Cardiac muscle cell (in vitro differentiated cells and primary cell): ENCODE measurements at places on chromosomes 3 and 15. TPM values are rescaled to one million over a fixed set of nuclear protein-coding genes. Genes with fewer than 3 reads are reported as not detected.
A peak's percentile ranks its signal among the peaks of the same experiment; 100 is the strongest.

The SV2B gene
- total RNA-seq = 0.03 TPM in 1 of 2 replicates, not detected in the other

The GOLGA8S gene
- total RNA-seq = 0.04 TPM in 1 of 2 replicates, not detected in the other

GRCh38 chr3:141060327-141060726 is 9.2 kb downstream of the SPSB4 start:
- H3K4me3 ChIP-seq = no peak overlapping the region
- no peaks in the 10 kb centered on the region for H3K36me3 ChIP-seq

DNA sequence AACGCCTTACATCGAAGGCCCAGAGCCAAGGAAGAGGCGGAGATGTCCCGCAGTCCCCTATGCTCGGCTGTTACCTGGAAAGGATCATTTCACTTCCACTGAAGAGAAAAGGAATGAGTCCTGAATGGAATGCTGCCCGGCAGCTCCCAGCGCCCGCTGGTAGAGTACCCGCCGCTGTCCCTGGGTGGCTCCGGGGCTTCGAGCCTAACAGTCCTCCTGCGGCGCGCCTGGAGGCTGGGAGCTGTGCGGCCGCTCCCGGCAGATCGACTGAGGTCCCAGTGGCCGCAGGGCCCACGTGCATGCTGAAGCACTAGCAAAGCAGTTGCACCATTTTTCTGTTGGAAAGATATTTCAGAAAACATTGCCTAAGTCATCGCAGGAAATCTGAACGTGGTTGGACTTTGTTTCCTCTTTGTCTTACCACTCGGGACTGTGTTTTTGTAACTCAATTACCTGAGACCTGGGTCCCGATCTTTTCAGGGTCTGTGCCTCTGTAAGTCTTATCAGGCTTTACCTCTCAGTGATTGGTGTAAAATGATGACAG is 984 bp downstream of the RNU6-1 start:
- peaks cover 25% of the 10 kb centered on the region for H3K4me1 ChIP-seq
- no peaks in the 10 kb centered on the region for H3K36me3 ChIP-seq
- DNase-seq = peak; percentile 87
- H3K4me3 ChIP-seq = peak overlapping the region; percentile 96

The TCTA gene
- total RNA-seq = 12.1 and 26.7 TPM in 2 replicates

The LCTL gene
- 0.27 TPM in 1 of 2 replicates, not detected in the other for total RNA-seq

GRCh38 chr15:101069654-101069973 is 150.5 kb downstream of the LRRK1 start:
- peaks cover 19% of the 10 kb centered on the region for H3K4me1 ChIP-seq
- H3K4me3 ChIP-seq = no peak overlapping the region
- H3K36me3 ChIP-seq = no peaks in the 10 kb centered on the region
- peak overlapping the region; percentile 72 for H3K27ac ChIP-seq

GRCh38 chr3:165404357-165405027 is 208.3 kb upstream of the SLITRK3 start:
- no peak overlapping the region for H3K4me3 ChIP-seq
- H3K27ac ChIP-seq = no peak overlapping the region
- DNase-seq = no peak
- H3K27me3 ChIP-seq = no peaks in the 10 kb centered on the region

The HGD gene
- total RNA-seq = 0.39 TPM in 1 of 2 replicates, not detected in the other

The LRRC31 gene
- not detected in 2 replicates for total RNA-seq

DNA sequence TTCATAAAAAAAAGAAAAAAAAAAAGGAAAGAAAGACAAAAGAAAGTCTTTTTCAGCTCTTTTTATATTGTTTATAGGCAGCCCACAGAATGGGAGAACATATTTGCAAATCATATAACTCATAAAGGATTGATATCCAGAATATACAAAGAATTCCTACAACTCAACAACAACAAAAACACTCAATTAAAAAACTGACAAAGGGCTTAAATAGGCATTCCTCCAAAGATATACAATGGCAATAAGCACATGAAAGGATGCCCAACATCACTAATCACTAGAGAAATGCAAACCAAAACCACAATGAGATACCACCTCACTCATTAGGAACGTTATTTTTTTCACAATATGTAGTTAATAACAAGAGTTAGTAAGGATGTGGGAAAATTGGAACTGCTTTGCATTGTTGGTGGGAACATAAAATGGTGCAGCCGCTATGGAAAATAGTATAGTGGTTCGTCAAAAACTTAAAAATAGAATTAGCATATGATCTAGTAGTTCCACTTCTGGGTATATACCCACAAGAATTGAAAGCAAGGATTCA is 54.2 kb upstream of the CMTM8 start:
- peak; percentile 69 for DNase-seq
- H3K4me1 ChIP-seq = no peaks in the 10 kb centered on the region
- H3K36me3 ChIP-seq = no peaks in the 10 kb centered on the region
- no peaks in the 10 kb centered on the region for H3K27me3 ChIP-seq
- no peak overlapping the region for H3K27ac ChIP-seq
- no peak overlapping the region for H3K4me3 ChIP-seq

The GATA2 gene
- total RNA-seq = 17.7 and 18.3 TPM in 2 replicates

DNA sequence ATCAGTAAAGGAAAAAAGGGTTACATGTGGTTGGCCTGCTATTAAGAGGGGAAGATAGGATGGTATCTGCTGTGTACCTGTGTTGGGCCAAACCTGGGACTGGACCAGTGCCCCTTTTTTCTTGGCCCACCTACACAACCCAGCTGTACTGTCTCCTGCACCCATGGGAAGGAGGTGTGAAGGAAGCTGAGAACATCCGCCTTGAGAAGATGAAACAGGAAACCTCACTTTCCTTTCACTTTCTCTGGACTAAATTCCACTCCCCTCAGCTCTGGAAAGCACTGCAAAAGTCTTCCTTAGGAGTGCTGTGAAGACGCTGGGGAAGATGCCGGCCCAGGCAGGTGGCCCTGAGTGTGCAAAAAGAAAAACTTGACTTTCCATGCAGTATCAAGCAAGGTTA is 37.6 kb downstream of the LRRN1 start:
- no peak overlapping the region for H3K4me3 ChIP-seq
- H3K27ac ChIP-seq = no peak overlapping the region
- DNase-seq = no peak
- H3K27me3 ChIP-seq = no peaks in the 10 kb centered on the region
- H3K4me1 ChIP-seq = no peaks in the 10 kb centered on the region

The ACAD11 gene
- total RNA-seq = 39.6 and 40.1 TPM in 2 replicates

DNA sequence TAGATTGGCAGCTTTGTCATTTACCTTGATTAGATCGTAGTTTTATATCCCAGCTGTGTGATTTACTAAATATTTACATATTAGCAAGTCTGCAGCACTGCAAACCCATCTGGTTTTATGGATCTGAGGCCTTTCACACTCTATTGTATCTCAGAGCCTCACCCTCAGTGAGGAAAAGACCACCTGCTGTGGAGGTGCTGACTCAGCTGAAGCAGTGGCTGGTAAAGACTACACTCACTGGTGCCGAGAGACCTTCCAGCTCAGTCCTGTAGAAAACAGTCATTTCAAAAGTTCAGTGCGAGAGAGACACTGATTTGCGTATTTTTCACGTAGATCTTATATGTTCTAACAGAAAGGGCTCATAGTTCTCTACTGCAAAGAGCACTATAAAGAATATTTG is 307.8 kb upstream of the TPM1 start:
- H3K27ac ChIP-seq = no peak overlapping the region
- no peak overlapping the region for H3K4me3 ChIP-seq
- no peaks in the 10 kb centered on the region for H3K27me3 ChIP-seq
- no peak for DNase-seq

GRCh38 chr3:187186375-187186774 is 10.9 kb upstream of the RTP1 start:
- H3K27me3 ChIP-seq = no peaks in the 10 kb centered on the region
- H3K36me3 ChIP-seq = no peaks in the 10 kb centered on the region
- no peak overlapping the region for H3K4me3 ChIP-seq
- peak overlapping the region; percentile 97 for H3K27ac ChIP-seq

DNA sequence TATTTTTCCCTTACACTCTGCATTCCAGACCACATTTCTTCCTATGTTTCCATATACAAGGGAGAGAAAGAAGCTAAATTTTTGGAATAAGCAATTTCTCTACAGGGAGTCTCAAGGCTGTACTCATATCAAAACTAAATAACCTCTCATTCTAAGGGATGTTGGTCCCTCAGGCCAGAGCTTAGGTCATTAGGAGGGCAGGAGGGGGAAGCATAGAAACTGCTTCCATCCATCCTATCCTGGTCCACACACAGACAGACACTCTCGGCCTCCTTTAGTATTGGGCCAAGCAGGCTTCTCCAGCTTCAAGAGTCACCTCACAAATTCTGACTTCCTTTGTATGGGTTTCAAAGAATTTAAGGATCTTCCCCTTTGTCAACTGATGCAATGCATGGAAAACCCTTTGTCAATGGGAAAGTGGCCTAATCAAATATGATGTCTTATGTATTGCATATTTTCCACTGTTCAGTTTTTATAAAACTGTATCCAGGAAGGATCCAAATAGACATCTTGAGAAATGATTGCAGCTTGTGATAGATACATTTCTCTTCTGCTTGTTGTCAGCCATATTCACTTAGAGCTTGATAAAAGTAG is 140.7 kb upstream of the RARB start:
- H3K4me3 ChIP-seq = no peak overlapping the region
- H3K4me1 ChIP-seq = no peaks in the 10 kb centered on the region
- H3K27me3 ChIP-seq = no peaks in the 10 kb centered on the region
- H3K36me3 ChIP-seq = no peaks in the 10 kb centered on the region
- H3K27ac ChIP-seq = no peak overlapping the region

DNA sequence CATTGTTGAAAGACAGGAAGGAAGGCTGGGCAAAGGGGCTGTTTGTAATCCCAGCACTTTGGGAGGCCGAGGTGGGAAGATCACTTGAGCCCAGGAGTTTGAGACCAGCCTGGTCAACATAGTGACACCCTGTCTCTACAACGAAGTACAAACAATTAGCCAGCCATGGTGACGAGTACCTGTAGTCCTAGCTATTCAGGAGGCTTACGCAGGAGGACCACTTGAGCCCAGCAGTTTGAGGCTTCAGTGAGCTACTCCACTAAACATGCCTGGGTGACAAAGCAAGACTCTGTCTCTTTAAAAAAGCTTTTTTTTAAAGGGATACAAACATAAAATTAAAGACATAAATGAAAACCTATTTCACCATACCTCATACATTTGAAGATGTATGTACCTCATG is 11.1 kb downstream of the SERP1 start:
- no peaks in the 10 kb centered on the region for H3K36me3 ChIP-seq
- no peaks in the 10 kb centered on the region for H3K27me3 ChIP-seq
- H3K4me1 ChIP-seq = no peaks in the 10 kb centered on the region
- DNase-seq = no peak
- H3K4me3 ChIP-seq = no peak overlapping the region

- peaks cover 12% of the 10 kb centered on the region for H3K4me1 ChIP-seq
- H3K4me3 ChIP-seq = no peak overlapping the region
Measured at GRCh38 chr15:88187195-88187594, 69.3 kb downstream of the NTRK3 start.

DNA sequence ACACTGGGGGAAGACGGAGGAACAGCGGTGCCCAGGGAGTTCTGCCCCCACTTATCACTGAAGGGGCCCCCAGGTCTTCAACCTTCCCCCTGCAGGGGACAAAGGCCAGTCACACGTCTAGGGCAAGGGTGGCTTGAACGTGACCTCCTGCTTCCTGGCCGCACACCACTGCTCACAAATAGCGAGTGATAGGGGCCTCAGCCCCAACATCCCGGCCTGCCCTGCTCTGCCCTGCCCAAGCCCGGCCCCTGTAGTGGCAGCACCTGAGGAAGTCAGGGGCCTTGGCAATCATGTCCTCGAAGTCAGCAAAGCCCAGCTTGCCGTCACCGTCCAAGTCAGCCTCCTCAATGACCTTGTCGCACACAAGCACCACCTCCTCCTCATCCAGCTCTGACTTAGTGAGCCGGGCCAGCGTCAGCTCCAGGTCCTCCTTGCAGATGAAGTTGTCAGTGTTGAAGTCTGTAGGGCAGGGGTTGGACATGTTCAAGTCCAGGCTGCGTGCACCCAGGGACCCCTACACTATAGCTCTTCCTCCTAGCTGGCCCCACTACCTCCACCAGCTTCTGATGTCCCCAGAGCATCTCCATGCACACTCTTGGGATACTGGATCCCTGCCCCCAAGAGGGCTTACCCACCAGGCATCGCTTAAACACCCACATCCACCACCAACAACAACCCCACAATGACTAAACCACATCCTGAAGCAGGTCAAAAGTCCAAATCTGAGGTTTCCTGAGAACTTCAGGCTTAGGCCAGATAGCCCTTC is 13.3 kb downstream of the SH2D7 start:
- H3K27me3 ChIP-seq = no peaks in the 10 kb centered on the region
- no peaks in the 10 kb centered on the region for H3K4me1 ChIP-seq
- H3K36me3 ChIP-seq = no peaks in the 10 kb centered on the region

- no peak overlapping the region for H3K27ac ChIP-seq
- DNase-seq = no peak
- no peaks in the 10 kb centered on the region for H3K36me3 ChIP-seq
Measured at GRCh38 chr15:52656412-52656811, 22.8 kb downstream of the ATOSA start.

The PLSCR5 gene
- total RNA-seq = 3.0 and 3.6 TPM in 2 replicates

DNA sequence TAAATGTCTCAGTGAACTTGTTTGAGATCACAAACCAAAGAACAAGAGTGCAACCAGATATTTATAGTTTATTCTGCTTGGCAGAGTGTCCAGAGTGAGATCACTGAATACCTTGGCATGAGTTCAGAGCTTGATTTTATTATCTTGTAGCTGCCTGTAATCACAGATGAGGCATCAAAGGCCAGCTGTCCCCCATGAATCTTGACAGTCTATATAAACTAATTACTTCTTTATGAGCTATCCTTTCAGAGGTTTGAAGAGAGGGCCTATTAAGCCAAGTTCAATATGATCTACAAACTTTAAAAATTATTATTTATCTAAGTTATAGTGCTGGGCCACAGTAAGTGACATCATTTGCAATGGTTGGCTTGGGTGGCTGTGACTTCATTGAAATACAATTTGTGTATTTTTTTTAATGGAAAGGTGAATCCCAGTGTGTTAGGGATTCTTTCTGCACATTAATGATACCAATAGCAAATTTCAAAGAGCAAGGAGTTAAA is 251.5 kb downstream of the CLSTN2 start:
- no peak for DNase-seq
- no peak overlapping the region for H3K27ac ChIP-seq
- H3K27me3 ChIP-seq = no peaks in the 10 kb centered on the region

DNA sequence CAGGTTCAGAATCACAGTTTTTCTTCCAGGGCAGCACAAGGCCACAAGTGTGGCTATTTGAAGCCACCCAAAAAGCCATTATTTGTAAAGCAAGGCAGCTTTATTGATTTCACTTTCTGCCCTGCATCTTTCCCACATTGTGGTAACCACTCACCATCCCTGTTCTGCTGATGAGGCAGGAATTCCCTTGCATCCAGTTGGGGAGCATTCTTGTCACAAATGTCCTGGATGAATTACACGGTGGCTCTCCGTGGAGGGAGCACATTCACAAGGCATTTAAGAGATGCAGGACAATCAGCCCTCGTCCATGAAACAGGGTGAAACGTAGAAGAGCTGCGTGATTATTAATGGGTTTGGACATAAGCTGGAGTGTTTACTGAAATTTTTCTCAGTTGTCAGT is 111.2 kb downstream of the APBA2 start:
- no peak overlapping the region for H3K27ac ChIP-seq
- peaks cover 29% of the 10 kb centered on the region for H3K4me1 ChIP-seq
- no peak overlapping the region for H3K4me3 ChIP-seq
- no peaks in the 10 kb centered on the region for H3K27me3 ChIP-seq
- no peaks in the 10 kb centered on the region for H3K36me3 ChIP-seq
